NCI-H460 (cell line): ENCODE measurements at places on chromosomes 5 and 9.

DNA sequence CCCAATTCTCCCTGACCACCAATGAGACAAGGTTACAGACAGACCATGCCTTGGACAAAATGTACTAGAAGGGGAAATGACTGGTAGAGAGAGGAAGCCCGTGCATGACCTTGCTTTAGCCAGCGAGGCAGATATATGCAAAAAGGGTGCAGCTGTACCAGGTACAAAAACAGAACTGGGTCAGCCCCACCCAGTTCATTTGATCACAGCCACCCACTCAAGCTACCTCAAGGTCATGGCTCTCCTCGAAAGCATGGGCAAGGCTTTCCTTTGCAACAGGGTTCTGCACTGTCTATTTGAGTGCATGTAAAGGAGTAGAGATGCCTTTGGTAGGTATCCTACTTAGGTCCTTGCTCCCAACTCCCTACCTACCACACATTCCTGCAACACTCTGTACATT lies 33.3 kb downstream of the TLE1 start:
- DNase-seq, result no peak

DNA sequence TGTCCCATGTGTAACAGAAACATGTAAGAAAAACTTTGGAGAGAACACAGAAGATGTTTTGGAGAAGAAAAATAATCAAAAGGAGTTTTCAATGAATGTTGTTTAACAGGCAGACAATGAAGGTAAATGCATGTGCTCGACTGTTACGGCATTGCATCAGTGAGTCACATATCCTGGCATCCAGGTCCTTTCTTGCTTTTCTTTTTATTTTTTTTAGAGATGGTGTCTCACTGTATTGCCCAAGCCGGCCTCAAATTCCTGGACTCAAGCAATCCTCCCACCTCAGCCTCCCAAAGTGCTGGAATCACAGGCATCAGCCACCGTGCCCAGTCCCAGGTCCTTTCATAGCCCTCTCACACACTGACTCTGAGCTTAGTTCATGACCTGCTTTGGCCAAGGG lies 181.8 kb downstream of the DTWD2 start:
- no peak for DNase-seq

DNA sequence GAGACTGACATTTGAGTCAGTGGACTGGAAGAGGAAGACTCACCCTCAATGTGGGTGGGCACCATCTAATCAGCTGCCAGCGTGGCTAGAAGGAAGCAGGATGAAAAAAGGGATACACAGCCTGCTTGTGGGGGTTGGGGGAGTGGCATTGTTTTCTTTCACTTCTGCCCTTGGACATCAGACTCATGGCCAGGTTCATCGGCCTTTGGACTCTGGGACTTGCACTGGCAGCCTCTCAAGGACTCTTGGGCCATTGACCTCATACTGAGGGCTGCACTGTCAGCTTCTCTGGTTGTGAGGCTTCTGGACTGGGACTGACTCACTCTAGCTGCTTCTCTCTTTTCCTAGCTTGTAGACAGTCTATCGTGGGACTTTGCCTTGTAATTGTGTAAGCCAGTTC lies 374.9 kb downstream of the TLE1 start:
- DNase-seq, result no peak

GRCh38 chr5:110940136-110940535 lies 131.4 kb upstream of the TSLP start:
- no peak for DNase-seq

- no peak for DNase-seq
These were observed 710.5 kb upstream of the CDH9 start for GRCh38 chr5:27748847-27749246.

DNA sequence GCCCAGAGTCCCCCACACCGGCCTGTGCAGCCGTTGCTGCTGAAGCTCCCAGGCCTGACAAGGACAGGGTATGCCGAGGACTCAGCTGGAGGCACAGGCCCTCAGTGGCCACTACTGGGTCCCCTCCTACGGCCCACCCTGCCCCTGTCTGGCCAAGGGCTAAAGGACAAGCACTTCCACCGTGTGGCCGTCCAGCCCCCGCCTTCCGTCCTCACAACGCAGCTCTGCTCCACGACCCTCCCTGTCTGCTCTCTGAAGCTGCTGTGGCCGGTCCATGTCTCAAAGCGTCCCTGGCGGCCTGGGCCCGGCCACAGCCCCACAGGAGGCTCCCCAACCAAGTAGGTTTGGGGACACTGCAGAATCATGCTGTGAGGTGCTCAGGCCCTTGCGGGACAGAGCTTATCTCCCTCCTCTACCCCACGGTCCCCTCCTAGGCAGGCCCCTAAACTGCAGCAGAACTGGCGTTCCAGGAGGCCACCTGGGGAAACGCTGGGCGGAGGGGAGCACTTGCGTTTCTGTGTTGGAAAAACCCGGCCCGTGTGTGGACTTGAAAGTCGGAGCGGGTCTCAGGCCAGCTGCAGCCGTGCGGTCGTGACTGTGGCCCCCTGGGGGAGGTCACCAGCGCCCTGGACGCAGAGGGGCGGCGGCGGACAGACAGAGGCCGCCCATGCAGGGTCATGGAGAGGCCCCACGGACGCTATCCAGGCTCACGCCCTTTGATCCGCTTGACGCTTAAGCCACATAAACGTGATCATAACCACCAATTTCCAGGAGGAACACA lies 45.6 kb downstream of the NKD2 start:
- DNase-seq, result no peak

- no peak for DNase-seq
These were observed 143.6 kb downstream of the LHFPL2 start for GRCh38 chr5:78504704-78505677.

- no peak for DNase-seq
These were observed 113.0 kb downstream of the FAM170A start for GRCh38 chr5:119742311-119742710.

GRCh38 chr5:40491644-40492043 lies 188.1 kb upstream of the PTGER4 start:
- DNase-seq, result no peak

DNA sequence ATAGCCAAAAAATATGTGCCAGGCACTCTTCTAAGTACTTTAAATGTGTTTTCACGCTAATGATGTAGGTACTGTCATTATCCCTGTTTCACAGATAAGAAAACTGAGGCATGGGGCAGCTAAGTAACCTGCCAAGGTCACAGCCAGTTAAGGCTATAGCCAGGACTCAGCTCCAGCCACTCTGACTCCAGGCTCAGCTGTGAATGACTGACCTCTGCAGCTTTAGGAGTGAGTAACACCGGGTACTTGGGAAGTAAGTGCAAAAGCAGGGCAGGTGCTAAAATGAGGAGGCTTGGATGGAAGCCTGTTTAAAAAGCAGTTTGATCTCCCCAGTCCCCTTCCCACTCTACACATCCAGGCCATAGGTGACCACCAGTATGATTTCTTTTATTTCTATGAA lies 10.6 kb upstream of the SHC3 start:
- no peak for DNase-seq

GRCh38 chr5:149636861-149637246 lies 55.6 kb downstream of the ARHGEF37 start:
- peak; percentile 86 for DNase-seq

DNA sequence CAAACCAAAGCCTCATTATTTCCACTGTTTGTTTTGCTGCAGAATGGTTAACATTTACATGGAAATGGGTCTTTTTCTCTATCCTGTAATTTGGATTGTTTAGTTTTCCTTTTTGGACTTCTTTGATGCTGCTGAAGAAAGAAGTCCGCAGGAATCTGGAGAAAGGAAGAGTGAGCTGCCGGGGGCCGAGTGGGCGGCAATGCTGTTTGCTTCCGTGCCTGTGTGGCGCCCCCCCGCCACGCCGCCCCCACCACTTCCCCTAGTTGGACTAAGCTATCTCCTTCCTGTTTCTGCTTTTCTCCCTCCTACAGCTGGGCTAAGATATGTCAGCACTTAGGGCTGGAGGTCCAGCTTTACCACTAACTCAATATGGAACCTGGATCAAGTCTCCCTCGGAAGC lies 39.7 kb downstream of the ACTL7B start:
- no peak for DNase-seq

GRCh38 chr5:72380492-72381274 lies 60.5 kb downstream of the PTCD2 start:
- DNase-seq, result no peak

DNA sequence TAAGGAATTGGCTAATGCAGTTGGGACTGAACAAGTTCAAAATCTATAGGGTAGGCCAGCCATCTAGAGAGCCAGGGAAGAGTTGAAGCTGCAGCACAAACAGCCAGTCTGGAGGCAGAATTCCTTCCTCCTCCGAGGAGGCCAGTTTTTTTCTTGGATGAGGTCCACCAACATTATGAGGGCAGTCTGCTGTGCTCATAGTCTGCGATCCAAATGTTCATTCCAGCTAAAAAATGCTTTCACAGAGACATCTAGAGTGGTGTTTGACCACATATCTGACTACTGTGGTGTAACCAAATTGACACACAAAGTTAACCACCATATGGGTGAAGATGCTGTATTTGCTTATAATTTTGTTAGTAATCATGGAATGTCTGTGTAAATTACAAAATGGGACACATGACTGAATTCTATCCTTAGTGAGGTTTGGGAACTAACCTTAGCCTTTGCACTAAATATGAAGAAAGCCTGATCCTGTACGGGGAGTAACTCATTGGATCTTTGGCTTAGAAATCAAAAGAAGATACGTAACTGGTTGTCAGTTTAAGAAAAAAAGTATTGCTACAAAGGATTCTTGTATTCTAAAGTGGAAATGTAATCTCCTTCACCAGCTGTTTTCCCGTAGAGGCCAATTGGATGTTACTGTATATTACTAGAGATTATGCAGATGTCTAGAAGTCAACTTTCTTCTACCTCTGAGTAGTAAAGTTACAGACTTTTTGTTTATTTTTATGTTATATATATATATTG lies 70.6 kb downstream of the SPIN1 start:
- DNase-seq, result no peak

- DNase-seq, result no peak
These were observed 103.5 kb downstream of the ANGPTL2 start for GRCh38 chr9:127018935-127019334.

DNA sequence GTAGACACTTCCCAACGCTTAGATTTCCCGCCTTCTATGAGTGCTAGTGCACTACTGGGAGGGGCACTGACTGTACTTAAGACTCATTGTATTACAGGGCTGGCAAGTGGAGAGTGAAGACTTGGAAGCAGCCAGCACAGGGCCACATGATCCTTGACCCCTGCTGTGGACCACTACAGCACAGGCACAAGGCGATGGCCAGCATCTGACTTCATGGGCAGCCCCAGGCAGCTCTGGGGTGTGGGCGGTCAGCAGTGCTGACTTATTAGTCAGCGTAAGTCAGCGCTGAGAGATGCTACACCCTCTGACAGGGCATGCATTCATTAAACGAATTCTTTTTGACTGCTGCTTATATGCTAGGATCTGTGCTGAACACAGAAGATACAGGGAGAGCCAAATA lies 9.3 kb downstream of the SLC46A2 start:
- DNase-seq, result no peak

GRCh38 chr9:2263665-2264064 lies 248.5 kb downstream of the SMARCA2 start:
- no peak for DNase-seq
